Testis (tissue), 5 donors: ENCODE measurements at places on chromosomes 3 and 15. TPM values are rescaled to one million over a fixed set of nuclear protein-coding genes. Genes with fewer than 3 reads are reported as not detected.

- no peaks in the 10 kb centered on the region for H3K36me3 ChIP-seq
- no peaks in the 10 kb centered on the region for H3K27me3 ChIP-seq
- no peak overlapping the region for H3K27ac ChIP-seq
- H3K4me3 ChIP-seq: no peak overlapping the region
- DNase-seq: no peak
- H3K4me1 ChIP-seq: no peaks in the 10 kb centered on the region
Measured at GRCh38 chr15:60137711-60138396, 133.7 kb downstream of the FOXB1 start.

DNA sequence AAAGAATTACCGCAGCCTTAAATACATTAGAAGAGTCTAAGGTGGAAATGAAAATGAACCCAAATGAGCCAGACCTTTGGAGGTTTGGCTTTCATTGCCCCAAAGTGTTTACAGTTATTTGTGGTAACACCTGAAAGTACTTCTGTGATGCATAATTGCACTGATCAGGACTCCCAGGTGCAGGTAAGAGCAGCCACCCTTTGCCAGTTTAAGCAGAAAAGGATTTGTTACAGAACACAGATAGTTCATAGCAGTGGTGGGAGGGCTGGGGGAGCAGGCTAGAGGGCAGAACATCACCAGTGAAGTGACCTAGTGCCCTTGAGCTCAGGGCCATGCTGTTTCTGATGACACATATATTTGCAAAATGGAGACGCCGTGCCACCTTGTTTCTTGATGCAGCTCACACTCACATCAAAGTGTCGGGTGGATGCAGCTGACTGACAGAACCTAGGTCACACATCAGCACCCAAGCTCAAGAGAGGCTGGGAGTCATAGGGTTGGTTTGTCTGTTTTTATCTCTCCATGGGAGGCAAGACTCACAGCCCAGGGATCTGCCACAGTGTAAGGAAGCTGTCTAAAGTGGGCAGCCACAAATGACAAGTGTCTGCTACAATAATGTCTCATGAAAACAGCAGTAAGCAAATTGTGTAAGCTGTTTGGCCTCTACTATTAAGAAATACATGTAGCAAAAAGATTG is 49.1 kb downstream of the NEK11 start:
- H3K36me3 ChIP-seq: no peaks in the 10 kb centered on the region
- no peaks in the 10 kb centered on the region for H3K4me1 ChIP-seq
- no peaks in the 10 kb centered on the region for H3K27me3 ChIP-seq
- H3K27ac ChIP-seq: no peak overlapping the region
- H3K4me3 ChIP-seq: no peak overlapping the region

GRCh38 chr3:5078151-5078550 is 43.9 kb upstream of the ARL8B start:
- no peak overlapping the region for H3K27ac ChIP-seq
- DNase-seq: no peak
- no peak overlapping the region for H3K4me3 ChIP-seq
- no peaks in the 10 kb centered on the region for H3K36me3 ChIP-seq
- H3K4me1 ChIP-seq: no peaks in the 10 kb centered on the region

- no peak overlapping the region for H3K27ac ChIP-seq
- H3K27me3 ChIP-seq: no peaks in the 10 kb centered on the region
- no peak for DNase-seq
- H3K4me1 ChIP-seq: peaks cover 15% of the 10 kb centered on the region
Measured at GRCh38 chr3:23869977-23870662, 46.7 kb downstream of the NKIRAS1 start.

DNA sequence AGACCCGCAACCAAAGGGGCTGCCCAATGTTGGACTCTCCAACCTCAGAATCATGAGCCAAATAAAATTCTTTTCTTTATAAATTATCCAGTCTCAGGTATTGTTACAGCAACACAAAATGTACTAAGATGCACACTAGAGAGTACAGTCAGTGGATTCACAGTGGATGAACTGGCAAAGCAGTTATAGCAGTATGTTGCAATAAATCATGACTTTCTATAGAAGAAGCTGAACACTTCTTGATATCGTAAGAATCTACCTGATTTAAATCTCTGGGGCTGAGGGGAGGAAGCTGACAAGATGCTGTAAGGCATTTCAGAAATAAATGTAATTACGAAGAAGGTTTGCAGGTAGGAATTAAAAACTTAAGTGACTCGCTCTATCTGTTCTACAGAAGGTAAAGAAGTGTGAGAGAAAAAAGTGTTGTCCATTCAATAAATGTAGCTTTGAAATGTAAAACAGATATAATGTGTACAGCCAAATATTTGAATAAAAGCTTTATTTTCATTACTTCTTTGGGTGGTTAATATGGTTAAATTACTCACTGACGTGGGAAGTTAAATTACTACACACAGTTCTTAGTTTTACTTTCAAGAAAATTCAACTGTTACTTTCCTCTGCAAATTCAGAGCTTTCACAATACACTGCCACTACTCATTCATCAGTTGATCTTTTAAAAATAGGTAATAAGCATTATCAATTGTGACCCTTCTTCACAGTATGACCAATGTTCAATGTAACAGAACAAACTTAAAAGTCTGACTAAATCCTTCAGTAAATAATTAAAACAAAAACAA is 439.1 kb downstream of the SHQ1 start:
- H3K4me3 ChIP-seq: no peak overlapping the region
- peaks cover 55% of the 10 kb centered on the region for H3K4me1 ChIP-seq
- H3K36me3 ChIP-seq: no peaks in the 10 kb centered on the region
- no peak overlapping the region for H3K27ac ChIP-seq
- no peak for DNase-seq

GRCh38 chr15:40310001-40310959 is 2.5 kb upstream of the PLCB2 start:
- H3K36me3 ChIP-seq: no peaks in the 10 kb centered on the region
- no peak overlapping the region for H3K27ac ChIP-seq
- no peak overlapping the region for H3K4me3 ChIP-seq

The PIK3CB gene
- 14.3 TPM for polyA plus RNA-seq

The KLHL18 gene
- 17.6 TPM for polyA plus RNA-seq

The EFHB gene
- polyA plus RNA-seq: 32.9 TPM

DNA sequence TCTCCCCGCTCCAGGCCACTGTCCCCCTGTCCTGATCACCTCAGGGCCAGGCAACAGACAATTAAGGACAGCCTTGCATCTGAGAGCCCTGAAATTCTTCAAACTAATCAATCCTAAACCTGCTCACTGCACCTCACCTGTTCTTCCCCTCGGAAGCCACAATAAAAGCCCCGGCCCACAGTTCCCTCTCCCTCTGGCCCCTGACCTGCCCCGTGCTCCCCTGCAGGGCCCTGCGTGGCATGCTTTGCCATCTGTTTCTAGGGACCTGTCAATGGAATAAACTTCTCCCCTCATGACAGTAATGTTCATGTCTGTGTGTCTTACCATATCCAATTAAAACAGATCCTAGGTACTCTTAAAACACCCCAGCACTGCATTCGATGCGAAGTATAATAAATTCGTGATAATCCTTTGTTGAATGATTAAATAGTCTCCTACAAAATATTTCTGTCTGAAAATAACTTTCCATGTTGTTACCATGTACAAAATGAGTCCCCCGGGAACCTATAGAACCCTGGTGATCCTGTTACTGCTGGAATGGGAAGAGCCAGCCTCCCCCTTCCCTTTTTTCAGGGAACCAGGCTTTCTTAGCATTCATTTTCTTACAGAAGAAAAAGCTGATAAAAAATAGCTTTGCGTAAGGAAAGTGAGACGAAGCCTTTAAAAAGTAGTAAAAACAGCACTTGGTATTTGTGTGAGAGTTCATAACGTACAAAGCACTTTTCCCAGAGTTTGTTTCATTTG is 59.0 kb downstream of the ABTB1 start:
- no peak for DNase-seq
- H3K4me3 ChIP-seq: no peak overlapping the region
- H3K27ac ChIP-seq: peak overlapping the region; percentile 25
- H3K27me3 ChIP-seq: no peaks in the 10 kb centered on the region
- H3K4me1 ChIP-seq: peaks cover 52% of the 10 kb centered on the region
